GOT3 (cell line): ENCODE measurements at places on chromosomes 1 and 21.

DNA sequence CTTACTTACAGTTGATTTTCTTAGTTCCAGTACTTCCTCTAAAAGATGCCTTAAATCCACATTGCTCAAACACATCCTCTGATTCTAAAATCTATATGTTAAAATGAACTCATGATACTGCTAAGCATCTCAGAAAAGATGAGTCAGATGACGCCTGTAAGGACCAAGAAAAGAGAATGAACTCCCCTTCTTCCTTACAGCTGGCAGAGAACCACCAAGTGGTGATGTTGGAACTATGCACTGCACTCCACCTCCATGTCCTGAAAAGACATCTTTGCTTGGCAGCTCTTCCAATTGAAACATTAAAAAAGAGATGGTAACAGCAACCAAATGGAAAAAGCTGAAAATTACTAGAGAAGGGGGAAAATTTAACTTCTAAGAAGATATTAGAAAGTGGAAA, 648.8 kb downstream of the PTPRC start:
- DNase-seq = no peak

GRCh38 chr1:222905151-222905550, 90.3 kb downstream of the DISP1 start:
- no peak for DNase-seq

- DNase-seq = no peak
Measured at GRCh38 chr1:157274698-157275534, 136.7 kb upstream of the ETV3 start.

- DNase-seq = no peak
Measured at GRCh38 chr21:44368711-44369446, 15.5 kb downstream of the TRPM2 start.

DNA sequence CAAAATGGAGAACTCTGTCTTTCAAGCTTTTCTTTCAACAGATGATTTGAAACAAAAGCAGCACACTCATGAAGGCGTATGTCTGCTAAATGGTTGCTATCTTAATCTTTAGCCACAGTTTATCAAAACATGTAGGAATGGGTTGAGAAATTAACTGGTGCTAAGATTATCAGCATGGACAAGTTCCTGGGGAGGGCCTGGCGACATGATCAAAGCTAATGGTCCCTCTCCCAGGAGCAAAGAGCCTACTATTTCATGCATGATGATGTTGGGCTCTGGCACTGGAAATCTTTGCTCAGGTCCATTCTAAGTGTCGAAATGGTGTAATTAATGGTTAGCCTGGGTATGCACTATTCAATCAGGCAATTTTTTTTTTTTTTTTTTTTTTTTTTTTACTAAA, 91.7 kb downstream of the SLC45A1 start:
- no peak for DNase-seq

- no peak for DNase-seq
Measured at GRCh38 chr1:153277852-153278251, 18.4 kb downstream of the LORICRIN start.
